ENCODE measurements at places on chromosomes 5 and 9.

GRCh38 chr9:132849185-132849706, 28.8 kb downstream of the AK8 start:
- DNase-seq = no peak

DNA sequence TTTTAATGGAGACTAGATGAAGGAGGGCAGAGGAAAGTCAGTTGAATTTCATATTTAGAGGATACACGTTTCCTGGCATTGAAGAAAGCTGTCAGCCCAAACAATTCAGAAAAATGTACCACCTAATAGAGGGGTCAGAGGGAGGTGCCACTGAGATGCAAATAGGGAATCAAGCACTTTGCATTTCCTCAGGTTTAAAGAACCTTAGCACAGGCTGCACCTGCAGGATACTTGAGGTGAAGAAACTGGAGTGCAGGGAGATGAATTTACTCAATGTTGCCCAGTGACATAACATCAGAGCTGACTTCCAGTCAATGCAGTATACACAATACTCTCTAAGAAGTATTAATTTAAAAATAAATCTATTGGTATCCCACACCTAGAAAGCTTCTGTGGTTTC, 67.0 kb upstream of the MAST4 start:
- DNase-seq = no peak

GRCh38 chr5:17184588-17184987, 32.8 kb upstream of the BASP1 start:
- DNase-seq = no peak

- DNase-seq = no peak
Observed at GRCh38 chr5:132181011-132181629, 46.5 kb downstream of the P4HA2 start.

- no peak for DNase-seq
Observed at GRCh38 chr9:7707934-7708333, 91.6 kb downstream of the DMAC1 start.

DNA sequence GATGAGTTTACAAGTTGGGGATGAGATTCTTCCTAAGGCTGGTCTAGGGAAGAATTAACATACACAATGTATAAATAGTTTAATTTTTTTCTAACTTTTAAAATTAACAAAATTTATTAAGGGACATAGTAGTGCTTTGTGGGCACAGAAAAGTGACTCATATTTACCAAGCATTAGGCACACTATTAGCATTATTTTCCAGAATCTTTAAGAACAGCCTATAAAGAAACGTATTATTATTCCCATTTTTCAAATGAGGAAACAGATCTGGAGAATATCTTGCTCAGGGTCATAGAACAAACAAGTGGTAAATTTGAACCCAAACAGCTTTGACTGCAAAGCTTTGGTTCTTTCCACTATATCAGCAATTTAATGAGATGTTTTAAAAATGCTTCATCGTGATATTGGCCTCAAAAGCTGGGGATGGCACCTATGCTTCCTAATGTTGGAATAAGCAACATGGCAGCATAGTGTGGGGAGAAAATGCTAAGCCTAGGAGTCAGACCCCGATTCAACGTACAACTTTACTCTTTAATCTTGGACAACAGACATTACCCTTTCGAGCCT, 55.9 kb downstream of the ABCA1 start:
- DNase-seq = no peak

- DNase-seq = peak; percentile 86
Observed at GRCh38 chr5:168747987-168748777, 169.0 kb upstream of the PANK3 start.

DNA sequence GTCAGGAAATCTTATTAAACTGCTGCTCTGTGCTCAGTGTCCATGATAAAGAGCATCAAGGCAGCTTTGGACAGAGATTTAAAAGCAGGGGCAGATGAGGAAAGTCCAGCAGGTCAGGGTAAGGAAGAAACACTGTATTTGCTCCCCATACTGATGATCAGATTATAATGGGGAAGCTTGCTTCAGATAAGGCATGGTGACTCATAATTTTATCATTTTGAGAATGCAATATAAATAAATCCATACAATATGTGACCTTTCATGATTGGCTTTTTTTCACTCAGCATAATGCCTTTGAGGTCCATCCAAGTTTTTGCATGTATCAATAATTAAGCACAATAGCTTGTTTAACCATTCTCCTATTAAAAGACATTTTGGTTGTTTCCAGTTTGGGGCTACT, 48.1 kb upstream of the LHFPL2 start:
- DNase-seq = no peak

- no peak for DNase-seq
Observed at GRCh38 chr5:57902095-57902494, 419.5 kb upstream of the ACTBL2 start.

GRCh38 chr5:155794795-155795194, 532.2 kb upstream of the SGCD start:
- no peak for DNase-seq

DNA sequence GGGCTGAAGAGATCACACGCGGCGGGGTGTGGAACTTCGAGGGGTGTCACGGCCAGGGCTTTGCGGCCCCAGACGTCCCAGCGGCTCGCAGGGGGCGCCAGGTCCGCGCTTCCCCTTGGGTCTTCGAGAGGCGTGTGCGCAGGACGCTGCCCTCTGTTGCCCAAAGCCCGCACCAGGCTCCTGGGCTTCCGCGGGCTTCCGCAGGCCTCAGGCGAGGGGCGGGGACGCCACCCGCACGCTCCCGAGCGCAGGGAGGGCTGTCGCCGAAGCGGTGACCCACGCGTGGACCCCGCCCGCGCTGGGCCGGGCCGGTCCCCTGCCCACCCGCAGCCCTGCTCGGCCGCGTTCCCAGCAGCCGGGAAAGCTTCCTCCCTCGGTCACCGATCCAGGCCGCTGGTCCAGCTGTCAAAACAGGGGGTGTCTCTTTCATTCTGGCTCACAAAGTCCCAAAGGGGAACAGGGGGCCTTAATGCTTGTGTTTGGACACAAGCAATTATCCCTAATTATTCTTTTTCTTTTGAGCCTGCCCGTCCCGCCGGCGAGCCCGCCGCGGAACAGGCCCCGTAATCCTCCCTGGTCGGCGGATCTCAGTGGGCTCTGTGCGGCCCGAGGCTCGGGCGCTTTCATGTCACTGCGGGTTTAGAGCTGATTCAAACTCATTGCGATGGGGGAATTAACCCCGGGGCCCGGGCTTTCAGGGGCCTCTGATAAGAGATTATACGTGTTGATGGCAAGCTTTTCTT, 60.6 kb downstream of the TMEM174 start:
- DNase-seq = no peak

GRCh38 chr5:57420801-57421200, 61.8 kb downstream of the ACTBL2 start:
- DNase-seq = no peak

DNA sequence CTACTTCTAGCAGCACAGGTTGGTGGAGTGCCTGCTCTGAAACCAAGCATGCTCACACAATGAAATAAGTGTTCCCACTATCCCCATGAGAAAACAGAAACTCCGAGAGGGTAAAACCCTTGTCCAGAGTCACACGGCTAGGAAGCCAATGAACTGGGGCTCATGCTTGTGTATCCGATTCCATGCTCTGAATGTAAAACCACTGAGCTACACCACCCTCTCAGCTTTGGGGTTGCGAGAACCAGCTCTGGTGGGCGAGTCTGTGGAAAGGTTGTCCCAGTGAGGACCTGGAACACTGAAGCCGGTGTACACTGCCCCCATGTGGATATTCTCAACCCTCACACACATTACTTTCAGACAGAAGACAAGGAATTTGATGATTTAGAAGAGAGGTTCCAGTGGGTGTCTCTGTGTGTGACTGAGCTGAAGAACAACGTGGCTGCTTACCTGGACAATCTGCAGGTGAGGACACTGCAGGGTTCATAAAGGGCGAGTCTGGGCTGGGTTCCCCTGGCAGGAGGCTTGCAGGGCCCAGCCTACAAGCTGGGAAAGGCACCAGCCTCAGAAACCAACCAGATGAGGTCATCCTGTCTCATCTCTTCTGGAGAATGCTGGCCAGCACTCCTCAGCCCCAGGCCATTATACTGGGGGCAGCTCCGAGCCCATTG, 37.4 kb downstream of the ARHGEF37 start:
- DNase-seq = peak; percentile 46

DNA sequence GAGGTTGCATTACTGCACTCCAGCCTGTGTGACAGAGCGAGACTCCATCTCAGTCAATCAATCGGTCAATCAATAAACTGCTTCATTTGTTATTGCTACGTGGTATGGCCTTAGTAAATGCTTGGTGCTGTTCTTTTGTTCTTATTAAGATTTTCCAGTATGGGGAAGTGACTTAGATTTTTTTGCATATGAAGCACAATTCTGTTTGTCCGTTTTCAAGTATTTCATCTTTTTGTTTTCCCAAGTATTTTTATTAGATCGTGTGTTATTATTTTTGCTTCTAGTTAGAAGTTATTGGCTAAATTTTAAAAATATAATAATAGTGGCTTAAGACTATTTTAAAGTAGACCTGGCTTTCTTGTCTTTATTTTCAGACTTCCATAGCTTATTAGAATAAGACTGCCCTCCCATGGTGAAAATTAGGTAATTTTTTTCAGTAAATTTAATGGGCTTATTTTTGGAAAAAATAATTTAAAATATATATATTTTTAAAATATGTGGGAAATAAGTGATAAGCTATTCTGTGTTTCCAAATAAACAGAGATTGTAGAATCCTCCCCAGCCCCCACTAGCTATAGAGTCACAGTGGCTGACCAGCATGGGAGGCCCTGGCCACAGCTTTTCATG, 14.7 kb upstream of the OMD start:
- no peak for DNase-seq

Data from HAP-1 (cell line).